ENCODE measurements at places on chromosomes 5 and 9. TPM values are rescaled to one million over a fixed set of nuclear protein-coding genes. Genes with fewer than 3 reads are reported as not detected.
A peak's percentile ranks its signal among the peaks of the same experiment; 100 is the strongest.

DNA sequence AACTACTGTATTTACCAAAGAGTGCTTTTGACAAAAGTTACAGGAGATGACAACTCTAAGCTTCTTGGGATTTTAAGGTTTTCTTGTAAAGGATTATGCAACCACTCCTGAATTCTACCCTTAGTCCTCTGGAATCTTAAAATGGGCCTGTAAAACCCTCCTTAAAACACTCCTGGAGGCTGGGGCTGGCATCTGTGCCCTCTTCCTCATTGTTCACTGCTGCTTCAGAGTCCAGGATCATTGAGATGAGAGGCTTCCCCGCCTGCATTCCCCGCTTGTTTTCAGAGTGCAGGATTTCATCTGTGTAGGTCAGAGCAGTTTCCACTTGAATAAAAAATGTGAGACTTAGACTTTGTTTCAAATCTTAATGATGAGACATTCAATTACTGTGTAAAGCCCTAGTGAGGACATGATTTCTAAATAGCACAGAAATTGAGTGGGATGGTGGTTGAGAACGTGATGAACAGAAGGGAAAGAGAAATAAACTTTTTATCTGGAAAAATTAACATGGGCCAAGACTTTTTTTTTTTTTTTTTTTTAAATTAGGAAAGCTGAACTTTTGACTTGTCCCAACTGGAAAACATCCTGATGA is 40.4 kb downstream of the PCSK5 start:
- no peak for DNase-seq

- no peak for DNase-seq
Measured at GRCh38 chr5:154709368-154710305, 45.5 kb upstream of the LARP1 start.

GRCh38 chr5:111996574-111996973 is 239.6 kb upstream of the NREP start:
- DNase-seq, result no peak

- no peak for DNase-seq
Measured at GRCh38 chr9:104633976-104634520, 16.0 kb upstream of the OR13C9 start.

GRCh38 chr9:6788162-6789016 is 30.6 kb downstream of the KDM4C start:
- peak; percentile 80 for DNase-seq

DNA sequence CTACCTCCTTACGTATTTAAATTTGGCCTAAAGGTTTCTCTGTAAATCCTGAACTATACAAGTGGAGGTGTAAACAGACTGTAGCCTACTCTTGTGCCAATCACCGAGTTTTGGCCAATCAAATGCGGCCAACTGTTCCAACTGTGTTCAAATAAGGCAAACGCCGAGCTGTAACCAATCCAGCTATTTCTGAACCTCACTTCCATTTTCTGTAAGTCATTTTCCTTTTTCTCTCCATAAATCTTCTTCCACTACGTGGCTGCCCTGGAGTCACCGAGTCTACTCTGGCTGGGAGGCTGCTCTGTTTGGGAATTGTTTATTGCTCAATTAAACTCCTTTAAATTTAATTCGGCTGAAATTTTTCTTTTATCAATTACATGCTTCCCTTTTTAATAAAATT is 58.4 kb downstream of the S1PR3 start:
- DNase-seq, result no peak

DNA sequence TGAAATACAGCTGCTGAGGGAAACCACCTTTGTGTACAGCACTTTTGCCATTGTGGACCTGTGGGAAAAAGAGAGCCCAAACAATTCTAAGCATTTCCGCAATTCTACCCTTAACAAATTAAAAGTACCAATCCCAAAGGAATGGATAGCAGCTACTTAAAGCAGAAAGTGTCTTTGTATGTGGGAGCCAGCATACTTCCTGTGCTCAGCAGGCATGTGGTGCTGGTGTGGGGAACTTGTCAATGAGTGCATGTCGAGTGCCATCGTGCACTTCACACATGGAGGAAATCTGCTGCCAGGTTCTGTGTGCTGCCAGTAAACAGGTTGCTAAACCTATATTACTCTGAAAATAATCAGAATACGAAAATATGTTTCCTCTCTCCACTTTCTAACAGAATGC is 399.0 kb downstream of the LRRC70 start:
- no peak for DNase-seq

DNA sequence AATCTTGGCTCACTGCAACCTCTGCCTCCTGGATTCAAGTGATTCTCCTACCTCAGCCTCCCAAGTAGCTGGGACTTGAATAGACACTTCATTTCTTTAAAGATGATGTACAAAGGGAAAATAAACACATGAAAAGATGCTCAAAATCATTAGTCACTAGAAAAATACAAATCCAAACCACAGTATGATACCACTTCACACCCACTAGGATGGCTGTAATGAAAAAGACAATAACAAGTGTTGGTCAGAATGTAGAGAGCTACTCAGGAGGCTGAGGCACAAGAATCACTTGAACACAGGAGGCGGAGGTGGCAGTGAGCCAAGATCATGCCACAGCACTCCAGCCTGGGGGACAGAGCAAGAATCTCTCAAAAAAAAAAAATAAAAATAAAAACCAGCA is 13.0 kb downstream of the F2RL2 start:
- DNase-seq, result no peak

OXCT1 gene
- total RNA-seq, result 66.5 TPM

DNA sequence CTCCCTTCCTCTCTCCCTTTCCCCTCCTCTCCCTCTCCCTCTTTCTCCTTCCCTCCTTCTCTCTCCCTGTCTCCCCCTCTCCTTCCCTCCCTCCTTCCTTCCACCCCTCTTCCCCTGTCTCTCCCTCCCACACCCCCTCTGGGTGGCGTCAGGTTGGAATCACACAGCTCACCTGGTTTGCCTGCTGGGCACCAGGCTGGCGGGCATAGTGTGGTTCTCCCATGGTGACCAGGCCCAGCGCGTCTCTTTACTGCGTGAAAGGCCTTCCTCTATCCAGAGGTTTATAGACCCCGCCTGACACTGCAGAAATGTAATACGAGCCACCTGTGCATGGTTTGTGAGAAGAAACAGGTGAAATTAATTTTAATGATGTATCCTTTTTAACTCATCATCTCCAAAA is 76.2 kb downstream of the MRPL36 start:
- no peak for DNase-seq

PHF2 gene
- 16.0 TPM for total RNA-seq

IL9 gene
- not detected for total RNA-seq

DNA sequence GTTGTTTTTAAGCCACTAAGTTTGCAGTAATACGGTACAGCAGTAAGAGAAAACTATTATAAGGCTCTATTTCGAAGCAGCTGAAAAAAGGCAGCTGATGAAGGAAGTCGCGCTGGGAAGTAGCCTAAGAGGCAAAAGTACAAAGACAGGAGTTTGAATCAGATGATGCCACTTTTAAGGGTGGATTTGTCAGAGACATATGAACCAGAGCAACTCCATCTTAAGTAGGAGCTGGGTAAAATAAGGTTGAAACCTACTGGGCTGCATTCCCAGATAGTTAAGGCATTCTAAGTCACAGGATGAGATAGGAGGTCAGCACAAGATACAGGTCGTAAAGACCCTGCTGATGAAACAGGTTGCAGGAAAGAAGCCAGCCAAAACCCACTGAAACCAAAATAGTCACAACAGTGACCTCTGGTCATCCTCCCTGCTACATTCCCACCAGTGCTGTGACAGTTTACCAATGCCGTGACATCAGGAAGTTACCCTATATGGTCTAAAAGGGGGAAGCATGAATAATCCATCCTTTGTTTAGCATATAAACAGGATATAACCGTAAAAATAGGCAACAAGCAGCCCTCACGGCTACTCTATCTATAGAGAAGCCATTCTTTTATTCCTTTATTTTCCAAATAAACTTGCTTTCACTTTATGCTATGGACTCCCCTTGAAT is 91.8 kb upstream of the PRSS3 start:
- peak; percentile 13 for DNase-seq

GRCh38 chr5:114237766-114238165 is 124.1 kb upstream of the KCNN2 start:
- peak; percentile 66 for DNase-seq

GRCh38 chr5:110873773-110874437 is 135.1 kb downstream of the SLC25A46 start:
- DNase-seq, result no peak

GRCh38 chr9:22535780-22536179 is 89.2 kb downstream of the DMRTA1 start:
- no peak for DNase-seq

DNA sequence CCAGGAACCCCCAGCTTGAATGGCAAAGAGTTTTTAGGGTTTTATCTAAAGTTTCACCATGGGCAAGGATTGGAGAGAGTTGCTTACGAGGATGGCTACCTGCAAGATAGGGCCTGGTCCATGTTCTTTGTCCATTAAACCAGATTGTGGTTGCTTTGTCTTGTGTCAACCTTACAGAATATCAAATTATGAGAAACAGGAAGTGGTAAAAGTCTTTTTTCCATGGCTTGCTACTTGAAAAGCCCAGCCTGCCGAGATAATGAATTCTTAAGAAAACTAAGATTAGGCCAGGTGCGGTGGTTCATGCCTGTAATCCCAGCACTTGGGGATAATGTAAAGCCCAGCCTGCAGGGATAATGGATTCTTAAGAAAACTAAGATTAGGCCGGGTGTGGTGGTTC is 24.4 kb downstream of the ZNF474 start:
- DNase-seq, result no peak

All from dermis blood vessel endothelial cell (primary cell).